CD4-positive, alpha-beta T cell treated with Interleukin-6 at 100 ng/mL for 8 hours (primary cell): ENCODE measurements at places on chromosomes 2 and 18.

DNA sequence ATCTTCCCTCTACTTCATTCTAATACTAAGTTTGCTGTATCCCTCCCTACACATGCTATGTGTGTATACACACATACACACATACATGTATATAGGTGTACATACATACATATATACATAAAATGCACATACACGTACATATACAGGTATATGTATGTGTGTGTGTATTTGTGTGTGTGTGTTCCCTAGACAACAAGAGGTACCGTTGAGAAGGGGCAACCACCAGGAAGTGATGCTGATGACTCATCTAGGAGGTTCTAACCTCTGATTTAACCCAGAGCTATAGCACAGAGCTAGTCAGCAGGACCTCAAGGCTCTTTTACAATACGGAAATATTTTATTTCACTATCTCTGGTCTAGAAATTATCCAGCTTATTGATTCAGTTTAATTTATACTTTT, 139.2 kb downstream of the LAMA3 start:
- peak; percentile 75 for DNase-seq

DNA sequence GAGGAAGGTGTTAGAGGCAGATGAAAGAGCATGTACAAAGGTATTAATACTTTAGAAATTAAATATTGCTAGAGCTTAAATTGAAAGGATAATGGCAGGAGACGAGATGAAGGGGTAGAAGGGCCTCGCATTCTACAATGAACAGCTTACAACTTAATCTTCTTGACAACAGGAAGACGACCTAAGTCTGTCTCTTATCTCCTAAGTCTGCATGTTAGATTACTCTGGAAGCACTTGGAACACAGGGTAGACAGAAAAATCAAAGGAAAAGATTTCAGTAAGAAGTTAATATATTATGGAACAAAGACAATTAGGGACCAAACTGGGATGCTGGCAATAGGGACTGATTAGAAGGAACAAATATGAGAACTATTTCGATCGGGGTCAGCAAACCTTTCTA, 34.9 kb downstream of the SMC6 start:
- no peak for DNase-seq

DNA sequence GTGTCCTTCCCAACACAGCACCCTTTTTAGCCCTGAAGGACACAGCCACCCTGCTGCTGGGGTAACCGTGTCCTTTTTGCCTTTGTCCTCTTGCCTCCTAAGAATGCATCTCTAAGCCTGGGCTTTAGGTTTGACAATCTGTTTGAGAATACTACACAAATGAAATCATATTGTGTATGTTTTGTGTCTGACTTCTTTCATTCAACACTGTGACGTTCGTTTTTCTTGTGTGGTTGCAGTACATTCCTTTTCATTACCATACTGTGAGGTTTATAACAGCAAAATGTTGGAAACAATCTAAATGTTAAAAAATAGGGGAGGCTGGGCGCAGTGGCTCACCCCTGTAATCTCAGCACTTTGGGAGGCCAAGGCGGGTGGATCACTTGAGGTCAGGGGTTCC, 11.2 kb downstream of the ASPRV1 start:
- no peak for DNase-seq

- no peak for DNase-seq
Observed at GRCh38 chr2:43269074-43269572, 42.7 kb upstream of the ZFP36L2 start.

DNA sequence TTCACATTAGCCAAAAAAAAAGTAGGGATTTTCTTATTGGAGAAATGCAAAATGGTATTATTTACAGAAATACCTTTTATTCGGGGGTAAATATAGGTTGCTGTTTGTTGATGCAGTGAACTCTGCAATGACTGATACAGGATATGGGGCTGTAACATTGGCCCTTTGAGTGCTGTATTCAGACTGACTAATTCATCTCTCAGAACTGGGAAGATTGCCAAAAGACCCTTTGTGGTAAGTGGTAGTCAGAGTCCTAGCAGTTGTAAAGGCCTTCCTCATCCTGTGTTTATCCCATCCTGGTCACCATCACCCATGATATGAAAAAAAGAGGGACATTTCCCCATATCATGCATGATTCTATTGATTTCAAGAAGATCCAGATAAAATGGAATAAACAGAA, 14.0 kb upstream of the DCC start:
- DNase-seq: no peak

DNA sequence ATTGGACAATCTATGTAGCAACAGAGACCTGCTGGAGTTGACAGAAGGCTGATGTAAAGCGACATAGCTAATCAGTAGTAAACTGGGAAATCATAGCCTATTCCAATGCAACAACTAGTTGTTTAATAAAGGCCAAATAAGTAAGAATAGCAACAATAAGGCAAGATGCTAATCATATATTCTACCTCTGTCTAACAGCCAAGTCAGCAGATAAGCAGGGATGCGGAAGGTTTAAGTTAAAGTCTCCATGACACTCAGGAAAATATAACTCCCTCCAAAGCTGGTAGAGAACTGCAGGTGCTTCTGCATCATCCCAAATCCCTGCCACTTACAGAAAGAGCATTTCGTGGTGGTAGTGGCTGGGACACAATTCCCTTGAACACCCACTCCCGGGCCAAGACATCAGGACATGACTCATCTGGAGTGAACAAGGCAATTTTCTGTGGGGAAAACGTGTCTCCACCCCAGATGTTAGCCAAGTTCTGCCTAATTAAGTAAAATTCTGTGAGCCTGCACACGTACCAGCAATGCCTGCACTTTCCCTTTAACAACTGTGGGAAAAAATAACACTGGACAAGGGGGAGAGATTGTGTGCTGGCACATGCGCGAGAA, 413.6 kb upstream of the ID2 start:
- no peak for DNase-seq
